ENCODE measurements at places on chromosomes 4 and X.

GRCh38 chrX:2871831-2872230, 43.1 kb downstream of the GYG2 start:
- no peak for DNase-seq

- no peak for DNase-seq
Observed at GRCh38 chrX:45379236-45379635, 178.6 kb upstream of the DIPK2B start.

DNA sequence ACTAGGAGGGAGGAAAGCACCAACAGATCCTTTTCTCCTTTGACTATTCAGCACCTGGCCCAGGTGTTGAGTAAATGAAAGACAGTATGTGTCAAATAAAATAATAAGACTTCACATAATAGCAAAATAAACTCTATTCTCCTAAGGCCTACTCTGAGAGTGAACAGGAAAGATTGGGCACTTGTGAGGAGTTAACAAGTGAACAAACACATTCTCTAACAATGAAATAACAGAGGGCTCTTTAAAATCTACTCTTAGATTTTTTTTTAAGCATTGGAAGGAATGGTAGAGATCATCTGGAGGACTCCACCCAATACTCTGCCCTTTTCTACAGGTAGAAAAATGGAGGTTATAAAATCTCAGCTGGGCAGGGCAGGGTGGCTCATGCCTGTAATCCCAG, 39.1 kb upstream of the NOCT start:
- DNase-seq, result no peak

GRCh38 chr4:681736-682451, 7.1 kb downstream of the SLC49A3 start:
- DNase-seq, result no peak

GRCh38 chr4:174119051-174119450, 164.4 kb downstream of the FBXO8 start:
- DNase-seq, result no peak

GRCh38 chr4:85268961-85269360, 206.0 kb upstream of the ARHGAP24 start:
- DNase-seq, result no peak

DNA sequence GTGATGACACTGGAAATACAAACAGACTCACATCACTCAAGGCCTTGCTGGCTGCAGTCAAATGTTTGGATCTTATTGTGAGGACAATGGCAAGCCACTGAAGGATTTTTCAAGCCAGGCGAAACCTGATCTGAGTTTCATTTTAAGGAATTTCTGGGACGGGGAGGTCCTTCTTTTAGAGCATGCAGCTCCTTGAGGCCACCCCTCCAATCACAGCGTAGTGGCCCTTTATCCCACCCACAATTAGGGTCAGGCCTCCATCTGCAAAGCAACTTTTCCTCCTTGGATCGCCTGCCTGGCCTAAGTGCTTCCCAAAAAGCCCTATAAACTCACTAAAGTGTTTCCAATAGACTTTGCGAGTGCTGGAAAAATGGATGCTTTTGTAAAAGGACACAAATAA, 115.5 kb downstream of the EFHC2 start:
- DNase-seq, result no peak

DNA sequence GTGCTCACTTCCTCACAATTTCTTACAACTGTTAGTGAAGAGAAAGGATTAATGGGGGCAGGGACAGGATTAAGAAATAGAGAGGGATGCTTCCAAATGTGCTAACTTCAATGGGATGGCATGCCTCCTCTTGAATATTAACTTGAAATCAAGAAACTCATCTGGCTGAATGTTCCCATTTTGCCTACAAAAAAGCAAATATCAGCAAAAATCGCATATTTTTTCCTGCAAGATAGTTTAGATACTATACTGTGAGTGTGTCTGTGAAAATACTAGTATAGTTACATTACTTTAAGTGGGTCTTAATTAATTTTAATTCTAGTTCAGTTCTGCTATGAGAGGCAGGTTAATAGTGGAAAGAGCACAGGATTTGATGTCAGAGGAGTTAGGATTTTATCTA, 4.9 kb downstream of the PAICS start:
- DNase-seq, result no peak

GRCh38 chr4:121272526-121272925, 108.3 kb downstream of the QRFPR start:
- DNase-seq, result no peak

DNA sequence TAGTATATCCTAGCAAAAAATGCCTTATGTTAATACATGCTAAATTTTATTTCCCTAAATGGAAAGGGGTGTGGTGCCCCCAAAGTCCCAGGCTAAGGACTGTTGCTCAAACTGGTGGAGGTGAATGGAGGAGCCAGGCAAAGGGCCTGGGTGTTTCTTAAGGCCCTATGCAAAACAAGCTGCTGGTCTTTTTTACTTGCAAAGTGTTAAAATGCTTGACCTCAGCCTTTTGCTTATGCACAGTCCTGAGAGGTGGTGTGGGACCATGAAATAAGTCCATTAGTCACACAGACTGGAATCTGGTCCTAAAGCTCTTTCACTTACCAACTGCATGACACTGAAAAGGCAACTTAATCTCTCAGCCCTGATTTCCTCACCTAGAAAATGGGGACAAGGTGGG, 223.5 kb upstream of the MBNL3 start:
- DNase-seq, result no peak

DNA sequence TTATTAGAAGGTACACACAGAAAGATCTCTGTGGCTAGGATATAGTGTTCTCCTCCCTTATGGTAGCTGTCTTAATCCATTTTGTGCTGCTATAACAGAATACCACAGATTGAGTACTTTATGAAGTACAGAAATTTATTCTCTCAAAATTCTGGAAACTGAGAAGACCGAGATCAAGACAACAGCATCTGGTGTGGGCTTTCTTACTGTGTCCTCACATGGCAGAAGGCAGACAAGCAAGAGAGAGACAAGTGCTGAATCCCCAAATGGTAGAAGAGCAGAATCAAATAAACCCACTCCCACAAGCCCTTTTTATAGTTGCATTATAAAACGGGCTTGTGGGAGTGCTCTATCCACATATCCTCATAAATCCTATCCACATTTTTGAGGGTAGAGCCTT, 373.1 kb downstream of the GABRG1 start:
- no peak for DNase-seq

GRCh38 chr4:78542373-78542772, 9.2 kb upstream of the ANXA3 start:
- DNase-seq, result no peak

DNA sequence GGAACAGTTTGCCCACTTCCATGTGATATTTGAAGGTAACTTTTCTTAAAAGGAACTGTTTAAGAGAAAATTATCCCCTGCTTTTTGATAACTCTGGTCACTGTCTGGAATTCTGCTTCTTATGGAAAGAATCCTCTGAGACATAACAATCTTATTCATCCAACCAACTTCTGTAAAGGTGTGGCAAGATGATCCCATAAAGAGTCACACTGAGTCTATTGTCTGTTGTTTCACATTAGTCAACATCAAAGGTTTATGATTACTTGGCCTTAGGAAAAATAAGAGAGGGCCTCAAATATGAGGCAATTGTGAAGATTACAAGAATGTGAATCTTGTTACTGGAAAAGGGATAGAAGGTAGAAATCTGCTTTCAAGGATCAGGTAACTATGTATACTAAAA, 88.0 kb upstream of the MAGEB18 start:
- DNase-seq, result no peak

DNA sequence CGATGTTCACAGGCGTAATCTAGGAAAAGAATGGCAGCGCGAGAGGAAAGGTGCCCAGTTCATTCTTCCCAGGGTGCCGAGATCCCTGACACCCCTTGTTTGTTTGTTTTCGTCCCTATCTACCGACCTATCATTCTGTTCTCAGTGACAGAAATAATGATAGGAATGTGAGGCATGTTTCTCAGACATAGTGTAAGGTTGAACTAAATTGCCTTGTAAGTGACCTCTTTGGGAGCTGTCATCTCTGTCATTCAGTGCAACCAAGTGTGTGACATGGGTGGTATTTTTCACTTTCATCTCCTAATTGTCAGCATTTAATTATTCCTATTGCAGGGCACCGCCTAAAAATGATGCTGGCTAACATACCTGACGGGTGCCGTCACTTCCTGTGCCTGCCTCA, 24.4 kb downstream of the CLDN22 start:
- no peak for DNase-seq

GRCh38 chr4:122434285-122434684, 22.2 kb downstream of the IL2 start:
- DNase-seq, result no peak

GRCh38 chrX:140733766-140734342, 24.3 kb downstream of the LINC00632 start:
- DNase-seq, result no peak

DNA sequence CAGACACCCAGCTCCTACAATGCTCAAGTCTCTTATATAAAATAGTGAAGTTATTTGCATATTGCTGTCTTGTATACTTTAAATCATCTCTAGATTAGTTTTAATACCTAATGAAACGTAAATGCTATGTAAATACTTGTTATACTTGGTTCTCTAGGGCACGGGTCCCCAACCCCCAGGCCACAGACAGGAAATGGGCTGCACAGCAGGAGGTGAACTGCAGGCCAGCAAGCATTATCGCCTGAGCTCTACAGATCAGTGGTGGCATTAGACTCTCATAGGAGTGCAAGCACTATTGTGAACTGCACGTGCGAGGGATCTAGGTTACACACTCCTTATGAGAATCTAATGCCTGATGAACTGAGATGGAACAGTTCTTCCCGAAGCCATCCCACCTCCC, 395.9 kb upstream of the EMCN start:
- no peak for DNase-seq

DNA sequence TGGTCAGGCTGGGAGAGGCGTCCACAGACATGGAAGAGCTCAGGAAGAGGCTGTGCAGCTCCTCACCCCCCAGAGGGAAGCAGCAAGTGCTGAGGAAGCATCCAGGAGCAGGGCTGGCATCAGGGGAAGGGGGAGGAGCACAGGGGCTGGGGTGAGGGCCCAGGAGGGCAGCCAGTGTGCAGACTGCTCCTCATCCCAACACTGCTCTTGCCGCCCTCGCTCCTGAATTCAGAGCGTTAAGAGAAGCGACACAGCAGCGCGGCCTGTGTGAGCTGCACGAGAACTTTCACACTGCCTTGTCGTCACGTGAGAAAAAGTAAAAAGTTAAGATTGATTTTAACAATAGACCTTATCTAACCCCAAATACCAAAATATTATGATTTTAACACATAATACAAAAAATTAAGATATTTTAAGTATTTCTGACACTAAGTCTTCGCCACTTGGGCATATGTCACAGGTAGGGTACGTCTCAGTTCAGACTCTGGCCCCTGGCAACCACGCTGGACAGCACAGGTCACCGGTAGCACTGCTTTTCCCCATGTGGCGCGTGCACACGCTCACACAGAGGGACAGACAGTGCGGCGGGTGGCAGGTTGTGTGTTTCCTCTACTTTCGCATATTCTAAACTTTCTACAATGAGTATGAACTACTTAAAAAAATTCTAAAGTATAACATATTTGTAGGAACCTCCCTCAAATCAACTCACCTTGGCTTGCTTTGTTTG, 19.7 kb downstream of the NOP14 start:
- no peak for DNase-seq

DNA sequence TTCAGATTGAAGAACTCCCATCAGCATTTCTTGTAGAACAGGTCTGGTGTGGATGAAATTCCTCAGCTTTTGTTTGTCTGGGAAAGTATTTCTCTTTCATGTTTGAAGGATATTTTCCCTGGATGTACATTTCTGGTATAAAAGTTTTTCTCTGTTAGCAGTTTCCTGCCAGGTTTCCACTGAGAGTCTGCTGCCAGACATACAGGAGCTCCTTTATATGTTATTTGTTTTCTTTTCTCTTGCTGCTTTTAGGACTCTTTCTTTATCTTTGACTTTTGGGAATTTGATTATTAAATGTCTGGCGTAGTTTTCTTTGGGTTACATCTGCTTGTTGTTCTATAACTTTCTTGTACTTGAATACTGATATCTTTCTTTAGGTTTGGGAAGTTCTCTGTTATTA, 486.5 kb downstream of the ARAP2 start:
- no peak for DNase-seq

DNA sequence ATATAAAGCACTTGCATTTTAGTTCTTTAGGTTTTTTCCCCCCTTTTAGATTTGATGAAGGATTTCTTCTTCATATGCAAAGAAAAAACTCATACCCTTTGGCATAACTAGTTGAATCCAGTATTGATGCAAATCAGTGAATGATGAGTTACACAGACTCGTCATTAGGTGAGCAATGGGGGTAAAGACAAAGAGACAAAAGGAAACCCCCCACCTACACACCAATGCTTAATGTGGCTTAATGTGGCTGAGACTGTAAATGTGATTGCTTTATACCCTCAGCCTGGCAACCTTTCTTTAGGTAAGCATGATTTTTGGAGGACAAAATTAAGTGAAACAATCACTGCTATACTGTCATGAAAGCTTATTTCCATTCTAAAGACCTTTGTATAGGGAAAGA, 39.5 kb downstream of the CD40LG start:
- DNase-seq, result no peak
